ENCODE measurements at places on chromosomes 7 and 10. TPM values are rescaled to one million over a fixed set of nuclear protein-coding genes. Genes with fewer than 3 reads are reported as not detected.

The LRRC61 gene
- total RNA-seq, result 8.3 TPM

The ACTL6B gene
- total RNA-seq, result not detected

The ZRANB1 gene
- 11.6 TPM for total RNA-seq

The CUEDC2 gene
- 61.0 TPM for total RNA-seq

- no peaks in the 10 kb centered on the region for H3K36me3 ChIP-seq
- no peaks in the 10 kb centered on the region for H3K27me3 ChIP-seq
- no peak overlapping the region for H3K27ac ChIP-seq
- DNase-seq, result no peak
- no peaks in the 10 kb centered on the region for H3K4me1 ChIP-seq
- H3K4me3 ChIP-seq, result no peak overlapping the region
Observed at GRCh38 chr7:156625580-156625979, 15.0 kb upstream of the RNF32 start.

- no peak overlapping the region for H3K4me3 ChIP-seq
- DNase-seq, result no peak
- H3K27me3 ChIP-seq, result no peaks in the 10 kb centered on the region
- no peaks in the 10 kb centered on the region for H3K36me3 ChIP-seq
- no peak overlapping the region for H3K27ac ChIP-seq
- H3K4me1 ChIP-seq, result peaks cover 11% of the 10 kb centered on the region
Observed at GRCh38 chr10:79142522-79143309, 74.0 kb downstream of the ZMIZ1 start.

DNA sequence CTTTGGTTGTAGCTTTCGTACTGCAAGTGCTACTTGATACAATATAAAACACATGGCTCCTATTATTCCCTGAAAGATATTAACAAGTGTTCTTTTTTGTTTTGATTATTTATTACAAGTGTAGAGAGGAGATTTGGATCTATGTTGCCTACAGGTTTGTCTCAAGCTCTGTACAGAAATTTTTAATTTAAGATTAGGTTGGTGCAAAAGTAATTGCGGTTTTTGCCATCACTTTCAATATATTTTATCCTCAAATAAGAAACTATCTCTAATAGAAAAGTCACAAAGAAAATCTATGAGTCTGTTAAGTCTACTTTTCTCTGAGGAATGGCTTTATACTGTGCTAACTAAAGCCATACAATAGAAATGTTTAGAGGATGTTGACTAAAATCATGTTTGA, 1086.1 kb downstream of the GRM8 start:
- no peaks in the 10 kb centered on the region for H3K27me3 ChIP-seq
- no peaks in the 10 kb centered on the region for H3K36me3 ChIP-seq
- no peak overlapping the region for H3K27ac ChIP-seq
- H3K4me1 ChIP-seq, result no peaks in the 10 kb centered on the region

- no peak overlapping the region for H3K27ac ChIP-seq
- H3K4me3 ChIP-seq, result no peak overlapping the region
- DNase-seq, result no peak
Observed at GRCh38 chr7:80916770-80917741, 1.8 kb downstream of the SEMA3C start.

GRCh38 chr7:46939558-46939957, 642.4 kb downstream of the TNS3 start:
- no peak overlapping the region for H3K4me3 ChIP-seq
- no peaks in the 10 kb centered on the region for H3K27me3 ChIP-seq
- no peaks in the 10 kb centered on the region for H3K36me3 ChIP-seq
- no peak for DNase-seq
- no peaks in the 10 kb centered on the region for H3K4me1 ChIP-seq

DNA sequence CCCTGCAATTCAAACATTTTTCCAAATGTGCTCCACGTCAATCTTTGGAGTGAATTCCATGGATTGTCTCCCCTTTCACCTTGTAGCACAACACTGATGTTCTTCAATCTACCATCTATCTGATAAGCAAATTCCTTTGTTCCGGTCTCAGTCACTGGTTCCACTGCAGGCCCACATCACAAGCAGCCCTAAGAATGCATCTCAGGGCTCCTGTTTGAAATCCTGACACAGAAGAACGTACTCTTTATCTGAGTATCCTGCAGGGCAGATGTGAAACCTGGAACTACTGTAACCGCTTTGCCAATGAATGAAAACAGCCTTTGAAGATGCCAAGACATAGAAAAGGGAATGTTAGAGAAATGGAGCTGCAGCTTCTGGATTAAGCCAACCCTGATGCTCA, 62.9 kb upstream of the FAM133B start:
- H3K27ac ChIP-seq, result no peak overlapping the region
- H3K27me3 ChIP-seq, result no peaks in the 10 kb centered on the region

GRCh38 chr10:61448841-61449600, 4.2 kb downstream of the TMEM26 start:
- no peak overlapping the region for H3K27ac ChIP-seq
- no peaks in the 10 kb centered on the region for H3K27me3 ChIP-seq
- H3K36me3 ChIP-seq, result no peaks in the 10 kb centered on the region
- no peak overlapping the region for H3K4me3 ChIP-seq

GRCh38 chr10:31035266-31035798, 3.7 kb upstream of the ZNF438 start:
- peaks cover 5% of the 10 kb centered on the region for H3K4me1 ChIP-seq
- no peak for DNase-seq
- H3K27me3 ChIP-seq, result no peaks in the 10 kb centered on the region
- no peaks in the 10 kb centered on the region for H3K36me3 ChIP-seq
- H3K27ac ChIP-seq, result no peak overlapping the region

GRCh38 chr10:116768786-116769185, 26.4 kb upstream of the HSPA12A start:
- H3K4me3 ChIP-seq, result no peak overlapping the region
- no peak for DNase-seq
- H3K4me1 ChIP-seq, result no peaks in the 10 kb centered on the region
- no peak overlapping the region for H3K27ac ChIP-seq

DNA sequence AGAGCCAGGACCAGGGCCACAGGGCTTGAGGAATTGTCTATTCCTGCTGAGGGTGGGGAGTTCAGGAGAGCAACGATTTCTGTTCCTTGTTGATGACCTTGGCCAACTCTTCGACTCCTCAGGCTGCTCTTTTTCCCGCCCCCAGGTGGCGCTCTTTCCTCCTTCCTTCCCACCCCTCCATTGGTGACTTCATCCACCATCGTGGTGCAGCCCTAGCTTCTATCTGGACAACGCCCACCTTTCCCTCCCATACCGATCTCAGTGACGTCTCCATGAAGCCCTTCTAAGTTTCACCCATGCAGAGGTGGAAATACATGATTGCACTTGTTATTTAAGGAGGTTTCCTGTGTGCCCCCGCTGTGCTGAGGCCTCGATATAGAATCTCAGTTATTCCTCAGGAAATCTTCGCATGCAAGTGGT, 22.1 kb upstream of the CARD11 start:
- H3K27me3 ChIP-seq, result no peaks in the 10 kb centered on the region
- no peaks in the 10 kb centered on the region for H3K36me3 ChIP-seq
- H3K27ac ChIP-seq, result peak overlapping the region; percentile 54
- peak overlapping the region; percentile 28 for H3K4me3 ChIP-seq
- H3K4me1 ChIP-seq, result peaks cover 78% of the 10 kb centered on the region

DNA sequence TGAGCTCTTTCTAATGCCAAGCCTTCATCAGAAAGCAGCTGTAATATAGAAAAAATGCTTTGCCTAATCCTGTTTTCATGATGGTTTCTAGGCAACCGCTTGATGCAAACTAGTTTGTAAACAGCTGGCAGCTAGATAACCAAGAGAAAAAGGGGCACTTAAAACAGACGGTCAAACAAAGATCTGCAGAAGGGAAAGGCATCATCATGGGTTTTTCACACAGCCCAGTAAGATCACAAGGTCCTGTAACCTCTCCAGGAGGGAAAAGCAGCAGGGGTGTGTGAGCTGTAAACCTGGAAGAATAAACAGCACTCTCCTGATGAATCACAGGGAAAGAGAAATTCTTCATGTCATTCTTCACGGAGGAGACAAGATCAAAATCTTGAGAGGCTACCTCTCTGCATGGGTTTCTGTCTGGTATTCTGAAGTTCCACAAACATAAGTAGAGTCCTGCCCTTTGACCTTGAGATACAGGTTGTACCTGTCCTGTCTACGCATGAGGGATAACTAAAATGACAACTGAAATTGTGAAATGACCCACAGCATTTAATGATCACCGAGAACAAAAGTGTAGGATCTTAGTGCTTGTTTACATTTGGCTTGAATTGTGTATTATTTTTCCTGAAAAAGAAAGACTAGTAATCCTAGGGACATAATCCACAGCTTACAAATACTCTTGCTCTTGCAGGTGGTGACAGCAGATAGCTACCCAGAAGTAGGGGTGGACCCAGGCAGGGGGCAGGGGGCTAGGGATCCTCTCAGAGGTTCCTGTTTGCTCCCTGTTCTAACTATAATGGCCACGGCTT, 48.0 kb downstream of the CREB3L2 start:
- H3K4me1 ChIP-seq, result no peaks in the 10 kb centered on the region
- H3K27ac ChIP-seq, result no peak overlapping the region
- no peaks in the 10 kb centered on the region for H3K36me3 ChIP-seq
- no peaks in the 10 kb centered on the region for H3K27me3 ChIP-seq
- DNase-seq, result no peak
- no peak overlapping the region for H3K4me3 ChIP-seq

DNA sequence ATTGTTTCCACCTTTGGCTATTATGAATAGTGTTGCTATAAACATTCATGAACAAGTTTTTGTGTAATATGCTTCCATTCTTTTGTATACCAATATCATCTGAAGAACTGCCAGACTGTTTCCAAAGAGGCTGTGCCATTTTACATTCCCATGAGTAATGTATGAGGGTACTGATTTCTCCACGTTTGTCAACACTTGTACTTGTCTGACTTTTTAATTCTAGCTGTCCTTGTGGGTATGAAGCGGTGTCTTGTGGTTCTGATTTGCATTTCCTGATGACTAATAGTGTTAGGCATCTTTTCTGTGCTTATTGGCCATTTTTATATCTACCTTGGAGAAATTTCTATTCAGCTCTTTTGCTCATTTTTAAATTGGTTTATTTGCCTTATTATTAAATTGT, 52.8 kb downstream of the LSMEM1 start:
- no peak overlapping the region for H3K27ac ChIP-seq
- peaks cover 4% of the 10 kb centered on the region for H3K27me3 ChIP-seq
- DNase-seq, result no peak
- H3K36me3 ChIP-seq, result no peaks in the 10 kb centered on the region
- H3K4me3 ChIP-seq, result no peak overlapping the region

- H3K27ac ChIP-seq, result no peak overlapping the region
Observed at GRCh38 chr10:96512524-96513304, 1.0 kb downstream of the TLL2 start.

GRCh38 chr7:51455513-51455912, 138.9 kb upstream of the COBL start:
- H3K4me3 ChIP-seq, result no peak overlapping the region
- H3K27me3 ChIP-seq, result no peaks in the 10 kb centered on the region
- no peaks in the 10 kb centered on the region for H3K4me1 ChIP-seq
- DNase-seq, result no peak
- no peak overlapping the region for H3K27ac ChIP-seq
